ENCODE measurements at places on chromosomes 6 and 20.

GRCh38 chr6:80333342-80333741 lies 226.9 kb downstream of the BCKDHB start:
- no peak for DNase-seq

GRCh38 chr6:78390066-78390465 lies 477.3 kb upstream of the IRAK1BP1 start:
- no peak for DNase-seq

DNA sequence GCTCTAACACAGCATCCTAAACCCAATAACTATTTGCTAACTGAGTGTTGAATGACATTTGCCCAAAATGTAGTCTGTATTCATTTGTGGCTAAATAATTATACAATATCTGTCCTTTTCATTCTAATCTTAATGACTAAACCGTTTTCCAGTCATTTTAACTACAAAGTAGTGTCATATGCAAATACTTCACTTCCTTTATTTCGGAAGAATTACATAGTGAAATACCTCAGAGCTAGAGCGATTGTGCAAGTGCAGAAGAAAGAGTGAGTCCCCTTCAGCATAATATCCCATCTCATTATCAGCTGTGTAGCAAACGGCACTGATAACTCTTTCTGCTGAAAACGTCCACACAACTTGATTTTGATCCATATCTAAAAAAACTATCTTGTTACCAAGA lies 66.2 kb downstream of the ROS1 start:
- no peak for DNase-seq

DNA sequence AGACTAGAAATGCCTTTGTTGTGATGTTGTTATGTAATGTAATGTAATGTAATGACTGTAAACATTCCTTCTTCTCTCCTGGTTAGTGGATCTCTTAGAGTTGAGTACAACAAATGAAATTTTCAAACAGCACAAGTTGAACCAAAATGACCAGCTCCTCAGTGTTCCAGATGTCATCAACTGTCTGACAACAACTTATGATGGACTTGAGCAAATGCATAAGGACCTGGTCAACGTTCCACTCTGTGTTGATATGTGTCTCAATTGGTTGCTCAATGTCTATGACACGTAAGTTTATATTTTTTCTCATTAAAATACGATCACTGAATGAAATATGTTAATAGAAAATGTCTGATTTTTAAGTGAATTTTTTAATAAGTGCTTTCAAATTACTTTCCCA lies 496.7 kb downstream of the UTRN start:
- no peak for DNase-seq

DNA sequence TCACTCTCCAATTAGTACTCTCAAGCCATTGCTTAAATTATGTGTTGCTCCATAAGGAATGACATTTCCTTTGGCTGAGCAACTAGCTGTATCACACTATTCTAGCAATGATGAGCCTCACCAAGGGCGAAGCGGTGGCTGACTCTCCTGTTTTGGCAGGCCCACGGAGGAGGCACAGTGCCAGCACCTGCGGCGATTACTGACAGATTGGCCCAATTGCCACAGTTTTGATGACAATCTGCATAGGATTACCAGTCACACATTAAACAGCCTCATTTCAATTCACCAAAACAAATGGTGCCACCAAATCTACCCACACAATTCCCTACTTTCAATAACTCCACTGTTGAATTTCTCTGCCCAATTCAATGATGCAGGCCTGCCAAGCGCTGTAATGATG lies 286.9 kb downstream of the PTPRK start:
- DNase-seq, result no peak

DNA sequence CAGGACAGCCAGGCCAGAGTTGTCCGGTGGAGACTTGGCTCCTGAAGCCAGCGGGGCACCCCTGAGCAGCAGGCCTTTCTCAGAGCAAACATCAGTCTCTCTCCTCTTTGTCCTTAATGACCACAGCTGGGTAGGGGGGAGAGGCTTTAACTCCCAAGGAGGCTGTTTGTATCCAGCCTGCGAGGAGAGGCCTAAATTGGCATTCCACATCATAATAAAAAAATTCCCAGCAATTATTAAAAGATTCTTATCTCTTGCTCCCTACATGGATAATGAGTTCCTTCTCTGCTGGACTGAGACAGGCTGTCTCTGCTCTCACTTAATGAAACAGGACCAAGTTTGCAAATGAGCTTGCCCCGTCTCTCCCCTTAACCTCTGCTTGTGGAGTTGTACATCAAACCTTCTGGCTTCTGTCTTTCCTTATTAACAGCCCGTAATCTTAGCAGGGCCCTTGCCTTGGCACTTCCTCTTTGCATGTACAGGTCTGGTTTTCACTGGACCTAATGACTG lies 838.2 kb downstream of the MAFB start:
- DNase-seq, result no peak

DNA sequence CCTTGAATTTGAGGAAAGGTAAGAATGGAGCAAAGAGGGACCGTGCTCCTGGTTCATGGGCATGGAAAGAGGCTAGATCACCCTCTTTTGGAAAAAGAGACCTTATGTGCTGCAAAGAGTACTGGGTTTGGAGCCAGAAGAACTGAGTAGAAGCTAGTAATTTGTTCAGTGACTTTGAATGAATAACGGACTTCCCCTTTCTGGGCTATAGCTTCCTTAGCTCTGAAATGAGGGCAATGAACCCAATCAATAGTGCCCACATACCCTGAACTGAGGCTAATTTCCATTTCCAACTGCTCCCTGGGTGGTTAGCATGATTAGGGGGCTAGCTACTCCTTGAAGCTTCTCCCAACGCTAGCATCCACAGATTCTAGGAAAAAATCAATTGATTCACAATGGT lies 121.4 kb downstream of the UNC5CL start:
- no peak for DNase-seq

DNA sequence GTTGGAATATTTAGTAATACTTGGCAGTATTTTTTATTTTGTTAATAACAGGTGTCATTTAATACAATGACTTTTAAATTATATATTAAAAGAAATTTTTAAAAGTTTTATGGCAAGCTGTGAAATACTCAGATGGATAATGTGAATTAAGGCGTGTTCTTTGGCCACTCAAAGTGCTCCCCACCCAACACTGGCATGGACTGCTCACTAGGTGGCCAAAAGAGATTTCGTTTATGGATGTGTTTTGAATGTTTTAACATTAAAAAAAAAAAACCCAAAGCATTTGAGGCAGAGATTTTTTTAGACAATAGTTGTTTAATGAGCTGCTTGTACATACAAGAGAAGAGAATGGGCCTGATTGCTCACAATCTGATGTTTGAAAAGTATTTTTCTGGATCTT lies 86.5 kb downstream of the QKI start:
- no peak for DNase-seq

GRCh38 chr20:10565191-10565921 lies 108.4 kb downstream of the JAG1 start:
- no peak for DNase-seq

DNA sequence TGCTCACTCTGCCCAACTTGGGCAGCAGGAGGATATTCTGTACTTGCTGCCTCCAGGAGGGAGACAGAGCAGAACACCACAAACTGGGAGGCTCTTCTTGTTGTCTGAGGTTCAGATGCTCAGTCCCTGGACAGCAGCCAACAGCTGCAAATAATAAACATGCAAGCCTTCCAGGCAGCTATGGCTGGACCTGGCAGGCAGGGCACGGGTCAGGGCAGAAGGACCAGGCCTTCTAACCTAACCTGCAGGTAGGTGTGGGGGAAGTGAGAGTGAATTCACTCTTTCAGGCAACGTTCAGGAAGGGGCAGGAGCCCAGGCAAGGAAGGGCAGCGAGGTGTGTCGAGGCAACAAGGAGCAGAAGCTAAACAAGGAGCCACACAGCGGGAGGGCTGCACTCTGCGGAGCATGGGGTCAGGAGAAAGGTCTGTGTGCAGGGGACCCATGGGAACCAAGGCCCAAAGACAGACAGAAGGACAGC lies 31.5 kb downstream of the NINL start:
- no peak for DNase-seq

DNA sequence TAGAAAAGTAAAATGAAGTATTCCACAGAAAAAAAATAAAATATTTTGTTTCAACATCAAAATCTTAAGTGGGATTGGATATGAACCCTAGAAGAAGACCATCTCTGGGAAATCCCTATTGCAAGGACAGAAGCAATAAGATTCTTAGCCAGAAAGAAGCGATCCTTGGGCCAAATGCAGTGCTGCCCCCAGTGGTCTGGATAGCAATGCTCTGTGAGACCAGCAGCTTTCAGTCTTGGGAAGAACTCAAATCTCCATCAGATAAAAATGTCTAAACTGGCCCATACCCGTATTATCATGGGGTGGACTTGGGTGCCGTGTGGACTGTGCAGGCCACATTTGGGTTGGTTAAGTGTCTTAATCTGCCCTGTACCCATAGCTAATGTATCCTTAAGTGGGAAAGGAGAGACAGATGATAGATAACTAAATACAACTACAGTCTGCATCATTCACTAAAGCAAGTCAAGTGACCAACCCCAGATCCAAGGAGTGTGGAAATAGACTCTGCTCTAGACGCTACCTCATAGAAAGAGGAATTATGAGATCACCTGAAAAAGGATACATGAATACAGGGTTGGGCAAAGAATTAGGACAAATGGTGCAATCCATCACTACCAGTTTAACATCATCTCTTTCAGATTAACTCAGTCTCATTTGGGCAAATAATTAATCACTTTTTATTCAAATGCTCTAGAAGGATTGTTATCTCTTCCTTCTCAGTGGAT lies 38.9 kb upstream of the SNAP25 start:
- no peak for DNase-seq

Measured in esophagus squamous epithelium (tissue), 5 donors.